ENCODE measurements at places on chromosomes 5 and 9.
A peak's percentile ranks its signal among the peaks of the same experiment; 100 is the strongest.

DNA sequence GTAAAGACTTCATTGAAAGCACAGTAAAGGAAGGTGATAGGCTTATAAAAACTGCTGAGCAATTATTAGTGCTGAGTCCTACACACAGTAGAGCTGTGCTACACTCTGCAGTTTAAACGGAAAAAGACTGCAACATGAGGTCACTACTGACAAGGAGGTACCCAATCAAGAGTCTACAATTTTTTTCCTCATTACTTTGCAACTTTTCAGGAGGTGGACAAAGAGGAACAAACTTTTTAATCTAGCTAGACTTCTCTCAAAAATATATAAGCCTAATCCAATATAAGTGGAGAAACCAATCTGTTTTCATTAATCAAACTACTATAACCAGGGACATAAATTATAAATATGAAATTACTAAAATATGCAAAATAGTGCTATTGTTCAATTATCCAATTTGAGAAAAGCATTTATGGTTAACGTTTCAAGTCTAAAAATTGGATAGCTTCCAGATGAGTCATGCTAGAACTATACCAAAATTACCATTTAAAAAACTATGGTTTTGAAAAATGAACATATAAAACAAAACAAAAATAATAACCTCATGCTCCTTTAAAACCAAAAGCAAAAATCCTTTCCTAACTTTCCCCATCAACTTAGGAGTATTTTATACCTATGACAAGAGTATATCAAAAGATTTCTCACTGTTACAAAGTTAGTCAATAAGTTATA lies 37.7 kb downstream of the FAM13B start:
- DNase-seq, result no peak

DNA sequence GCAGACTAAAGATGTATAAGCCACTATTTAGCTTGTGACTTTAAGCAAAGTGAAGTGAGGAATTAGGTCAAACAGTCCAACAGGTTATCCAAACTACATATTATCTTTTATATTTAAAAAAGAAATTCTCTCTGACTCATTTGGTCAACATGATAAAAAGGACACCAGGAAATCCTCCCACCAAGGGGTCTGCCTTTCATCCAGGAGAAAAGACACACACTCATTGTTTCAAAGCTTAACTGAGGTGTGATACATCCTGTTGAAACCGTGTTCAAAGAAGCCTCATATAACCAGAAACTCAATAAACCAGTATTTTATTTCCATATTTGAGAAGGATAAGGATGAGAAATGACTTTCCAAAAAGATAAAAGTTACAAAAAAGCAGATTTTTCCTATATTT lies 417.1 kb downstream of the HCN1 start:
- DNase-seq, result no peak

- peak; percentile 41 for DNase-seq
These were observed 16.4 kb downstream of the RETREG1 start for GRCh38 chr5:16600397-16600796.

DNA sequence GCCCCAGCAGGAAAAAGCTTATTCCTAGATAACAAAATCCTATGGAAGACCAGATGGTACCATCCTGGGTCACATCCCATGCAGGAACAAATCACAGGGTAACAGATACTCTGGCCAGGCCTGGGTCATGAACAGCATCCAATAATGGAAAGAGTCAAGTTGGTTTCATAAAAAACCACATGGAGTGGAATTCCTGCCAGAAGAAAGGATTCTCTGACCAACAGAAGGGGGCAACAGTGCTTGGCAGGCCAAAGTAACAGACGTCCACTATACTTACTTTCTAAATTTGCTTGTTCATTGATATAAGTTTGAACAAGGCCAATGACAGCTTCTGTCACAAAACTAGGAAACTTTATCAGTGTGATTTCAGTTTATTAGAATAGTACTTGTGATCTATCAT lies 273.5 kb downstream of the ARRDC3 start:
- no peak for DNase-seq

- DNase-seq, result no peak
These were observed 295.3 kb downstream of the DRD1 start for GRCh38 chr5:175148636-175149172.

Data from lower leg skin (tissue), 4 donors.